ENCODE measurements at places on chromosomes 1 and 21.

GRCh38 chr1:118032883-118033282 lies 103.3 kb downstream of the WDR3 start:
- DNase-seq: no peak

GRCh38 chr1:158076441-158076840 lies 83.0 kb downstream of the KIRREL1 start:
- DNase-seq: no peak

DNA sequence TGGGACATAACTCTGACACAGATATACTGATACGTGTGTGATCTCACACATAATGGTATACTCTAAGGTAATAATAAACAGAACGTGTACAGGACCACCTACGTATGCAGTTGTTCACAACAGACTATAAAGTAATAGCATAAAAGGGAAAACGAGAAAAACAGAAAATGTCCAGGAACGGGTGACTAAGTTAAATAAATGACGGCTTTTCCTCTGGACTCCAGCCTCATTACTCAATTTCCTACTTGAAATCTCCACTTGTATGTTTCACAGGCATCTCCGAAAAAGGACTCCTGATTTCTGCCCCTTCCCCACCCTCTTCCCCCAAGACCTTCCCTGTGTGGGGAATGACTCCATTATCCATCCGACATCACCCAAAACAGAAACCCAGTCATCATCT lies 95.1 kb downstream of the JAK1 start:
- DNase-seq: no peak

- DNase-seq: no peak
These were observed 5.1 kb downstream of the FCRL2 start for GRCh38 chr1:157771661-157772425.

DNA sequence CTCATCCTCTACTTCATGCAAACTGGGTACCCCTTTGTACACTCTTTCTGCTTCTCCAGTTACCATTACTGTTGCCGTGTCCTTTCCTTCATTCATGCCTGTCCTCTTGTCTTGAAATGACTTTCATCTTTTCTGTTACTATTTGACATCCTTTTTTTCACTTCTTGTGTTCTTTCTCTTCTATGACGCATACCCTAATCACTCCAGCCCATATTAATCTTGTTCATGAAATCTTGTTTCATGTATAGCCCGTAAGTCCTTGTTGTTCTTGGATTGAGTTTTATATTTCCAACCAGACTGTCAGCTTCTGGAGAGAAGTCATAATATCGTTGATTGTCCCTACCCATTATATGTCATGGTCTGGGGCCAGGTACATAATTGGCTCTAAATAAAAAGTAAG lies 126.1 kb downstream of the NOS1AP start:
- DNase-seq: no peak

DNA sequence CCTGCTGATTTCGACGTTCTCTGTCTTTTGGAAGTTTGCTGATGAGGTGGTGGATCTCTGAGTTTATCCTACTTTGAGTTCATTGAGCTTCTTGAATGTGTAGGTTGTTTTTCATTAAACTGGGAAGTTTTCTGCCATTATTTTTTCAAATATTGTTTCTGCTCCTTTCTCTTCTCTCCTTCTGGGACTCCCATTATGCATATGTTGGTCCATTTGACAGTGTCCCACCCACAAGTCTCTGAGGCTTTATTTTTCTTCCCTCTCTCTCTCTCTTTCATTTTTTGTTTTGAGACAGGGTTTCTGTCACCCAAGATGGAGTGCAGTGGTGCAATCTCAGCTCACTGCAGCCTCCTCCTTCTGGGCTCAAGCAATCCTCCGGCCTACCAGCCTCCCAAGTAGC lies 11.7 kb downstream of the TNFRSF18 start:
- DNase-seq: no peak

DNA sequence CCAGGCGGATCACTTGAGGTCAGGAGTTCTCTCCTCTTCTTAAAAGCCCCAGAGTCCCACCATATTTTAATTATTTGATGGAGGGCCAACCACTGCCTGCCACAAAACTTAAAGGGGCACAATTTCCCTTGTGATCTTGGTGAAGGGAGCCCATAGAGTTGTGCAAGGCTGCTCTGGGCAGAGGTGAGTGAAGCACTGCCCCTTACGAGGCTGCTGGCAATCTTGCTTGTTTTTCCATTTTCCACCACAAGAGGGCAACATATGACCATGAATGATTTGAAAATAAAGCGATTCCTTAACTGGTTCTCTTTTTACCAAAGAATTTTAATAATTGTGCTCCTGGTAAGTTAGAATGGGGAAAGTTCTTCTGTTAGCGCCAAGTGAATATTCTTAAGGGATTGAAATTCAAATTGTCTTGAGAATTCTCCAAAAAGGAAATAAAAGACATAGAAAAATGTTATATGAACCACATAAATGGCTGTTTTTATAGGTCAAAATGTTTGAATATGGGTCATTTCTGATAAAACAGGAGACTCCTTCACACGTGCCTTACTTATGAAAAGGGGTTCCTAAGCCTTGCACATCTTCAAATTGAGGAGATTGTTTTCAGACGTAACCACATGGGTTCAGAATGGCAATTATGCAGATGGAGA lies 22.7 kb downstream of the PGM1 start:
- peak; percentile 22 for DNase-seq

GRCh38 chr1:83692524-83693381 lies 306.2 kb downstream of the TTLL7 start:
- DNase-seq: no peak

GRCh38 chr1:66302815-66303214 lies 231.1 kb upstream of the SGIP1 start:
- no peak for DNase-seq

DNA sequence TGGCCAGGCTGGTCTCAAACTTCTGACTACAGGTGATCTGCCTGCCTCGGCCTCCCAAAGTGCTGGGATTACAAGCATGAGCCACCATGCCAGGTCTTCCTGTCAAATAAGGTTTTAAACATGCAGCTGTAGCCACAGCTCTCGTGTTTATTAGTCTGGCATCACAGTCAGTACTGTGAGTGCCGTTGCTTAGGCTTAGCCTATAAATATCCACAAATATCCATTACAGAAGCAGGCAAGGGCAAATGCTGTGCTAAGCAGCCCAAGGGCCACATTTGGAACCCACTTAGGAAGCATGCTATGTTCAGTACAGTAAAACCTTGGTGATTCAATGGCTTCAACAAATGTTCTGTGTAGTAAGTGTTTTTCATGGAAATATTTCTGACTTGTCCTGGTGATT lies 75.9 kb downstream of the KIF1B start:
- no peak for DNase-seq

GRCh38 chr1:101632548-101633272 lies 364.0 kb downstream of the OLFM3 start:
- DNase-seq: no peak

GRCh38 chr1:36482724-36483388 lies at the start of gene CSF3R:
Gene CSF3R, minus strand, starts transcription at chr1:36482913. Its CDS starts 3,417 bp downstream, at chr1:36479496.
- DNase-seq: no peak

- DNase-seq: no peak
These were observed 488 bp downstream of the FAM78B start for GRCh38 chr1:166166329-166166697.

DNA sequence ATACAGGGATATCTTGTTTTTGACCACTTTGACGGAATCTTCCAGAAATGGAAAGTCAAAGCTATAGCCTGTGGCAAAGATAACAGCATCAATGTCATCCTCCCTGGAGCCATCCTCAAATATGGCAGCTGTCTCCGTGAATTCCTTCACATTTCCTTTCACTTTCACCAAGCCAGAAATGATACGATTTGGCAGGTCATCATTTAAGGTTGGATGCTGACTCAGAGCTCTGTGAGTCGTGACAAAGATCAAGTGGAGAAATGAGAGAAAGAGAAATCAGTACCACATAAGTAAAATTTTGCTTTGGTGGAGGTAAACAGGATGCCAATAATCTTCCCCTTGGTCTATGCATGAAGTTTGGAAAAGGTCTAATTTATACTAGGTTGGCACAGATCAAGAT lies 23.9 kb downstream of the FMO5 start:
- DNase-seq: no peak

- DNase-seq: no peak
These were observed 12.4 kb downstream of the PEA15 start for GRCh38 chr1:160217481-160218051.

DNA sequence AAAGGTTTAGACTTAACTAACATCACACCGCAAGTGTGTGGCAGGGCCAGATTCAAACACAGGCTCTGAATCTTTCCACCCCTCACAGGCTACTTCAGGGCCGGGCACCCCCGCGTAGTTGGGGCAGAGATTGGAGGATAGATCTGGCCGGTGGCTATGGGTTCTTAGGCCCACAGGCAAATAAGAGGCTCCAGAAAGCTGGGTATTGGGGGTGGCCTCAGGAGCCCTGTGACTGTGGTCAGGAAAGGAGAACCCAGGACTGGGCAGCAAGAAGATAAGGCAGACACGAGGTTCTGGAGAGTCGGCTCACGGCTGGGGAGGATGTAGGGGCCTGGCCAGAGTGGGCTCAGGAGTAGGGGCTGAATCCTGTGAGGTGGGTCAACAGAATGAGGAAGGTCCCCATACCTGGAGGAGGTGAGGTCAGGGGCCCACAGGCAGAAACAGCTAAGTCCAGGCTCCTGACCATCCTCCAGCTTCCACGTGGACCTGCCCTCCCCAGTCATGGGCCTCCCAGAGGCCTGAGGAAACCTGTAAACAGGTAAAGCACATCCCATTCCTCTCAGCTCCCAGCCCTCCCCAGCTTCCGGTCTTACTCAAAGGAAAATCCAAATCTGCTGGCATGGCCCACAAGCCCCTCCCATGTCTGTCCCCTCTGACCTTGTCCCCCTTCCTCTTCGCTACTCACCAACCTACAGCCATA lies 306.2 kb downstream of the MATN1 start:
- DNase-seq: no peak

- no peak for DNase-seq
These were observed 608.8 kb upstream of the CHRM3 start for GRCh38 chr1:238777551-238777950.

DNA sequence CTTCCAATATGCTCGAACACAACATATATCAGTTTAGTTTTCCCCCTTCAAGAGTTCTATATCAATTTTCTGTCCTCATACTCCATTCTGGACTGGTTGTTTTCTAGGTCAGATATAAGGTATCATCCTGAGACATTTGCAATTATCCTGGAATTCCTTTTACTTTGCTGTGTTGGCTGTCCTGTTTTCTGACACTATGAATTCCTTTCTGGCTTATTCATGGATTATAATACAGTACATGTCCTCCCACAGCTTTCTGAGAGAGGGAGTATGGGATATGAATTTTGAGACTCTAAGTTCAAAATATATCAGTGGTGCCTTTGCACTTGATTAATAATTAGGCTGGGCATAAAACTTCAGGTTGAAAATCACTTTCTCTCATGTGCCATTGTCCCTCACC lies 11.9 kb downstream of the PHTF1 start:
- DNase-seq: no peak

DNA sequence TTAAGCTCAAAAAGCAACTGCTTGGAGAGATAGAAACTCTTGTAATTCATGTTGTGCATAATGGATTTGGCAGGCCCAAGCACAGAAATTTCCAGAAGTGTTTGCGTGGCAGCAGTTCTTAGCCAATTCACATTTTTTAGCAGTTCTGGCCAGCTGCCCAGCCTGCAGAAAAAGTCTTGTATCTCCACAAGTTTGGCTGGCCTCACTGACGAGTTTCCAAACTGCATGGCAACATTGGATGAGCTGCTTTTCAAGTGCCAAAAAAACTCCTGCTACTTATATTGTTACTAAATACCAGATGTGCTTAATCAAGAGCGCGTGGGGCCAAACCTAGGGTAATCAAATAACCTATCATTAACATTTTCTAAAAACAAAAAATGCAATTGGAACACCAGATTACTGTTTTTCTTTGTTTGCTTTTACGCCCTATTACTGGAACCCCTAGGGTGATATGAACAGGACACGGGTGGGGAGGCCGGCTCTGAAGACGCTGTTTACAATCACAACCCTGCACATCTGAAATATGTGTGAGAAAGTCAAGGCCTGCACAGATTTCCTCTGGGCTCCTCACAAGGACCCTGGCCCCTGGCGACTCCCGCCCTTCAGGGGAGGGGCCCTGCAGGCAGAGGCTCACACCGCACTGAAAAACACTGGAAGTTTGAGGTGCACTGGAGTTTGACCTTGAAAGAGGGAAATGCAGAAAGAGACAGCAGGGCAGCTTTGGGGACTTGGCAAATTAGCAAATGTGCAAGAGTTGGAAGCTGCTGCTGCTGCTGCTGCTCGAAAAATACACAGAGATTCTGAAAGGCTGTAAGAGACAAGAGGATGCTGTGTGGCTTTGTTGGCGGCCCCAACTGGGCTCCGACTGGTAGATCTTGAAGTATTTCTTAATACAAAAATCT lies 55.2 kb upstream of the TARBP1 start:
- DNase-seq: no peak

- DNase-seq: no peak
These were observed 29.0 kb downstream of the STUM start for GRCh38 chr1:226577401-226578180.

DNA sequence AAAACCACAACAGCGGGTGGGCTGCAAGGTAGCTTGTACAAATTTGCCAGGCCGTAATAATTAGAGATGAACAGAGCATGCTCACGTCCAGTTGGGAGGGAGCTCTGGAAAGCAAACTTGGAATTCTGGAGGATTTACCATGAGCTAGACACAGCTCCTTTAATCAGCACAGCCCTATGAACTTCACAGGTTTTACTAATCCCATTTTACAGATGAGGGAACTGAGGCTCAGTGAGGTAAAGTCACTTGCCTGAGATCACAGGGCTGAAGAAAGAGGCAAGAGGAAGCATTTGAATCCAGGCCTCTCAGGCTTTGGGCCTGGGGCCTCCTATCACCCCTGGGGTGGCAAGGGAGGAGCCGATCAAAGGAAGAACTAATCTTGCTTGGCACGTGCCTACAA lies 24.0 kb downstream of the PAX7 start:
- DNase-seq: no peak

DNA sequence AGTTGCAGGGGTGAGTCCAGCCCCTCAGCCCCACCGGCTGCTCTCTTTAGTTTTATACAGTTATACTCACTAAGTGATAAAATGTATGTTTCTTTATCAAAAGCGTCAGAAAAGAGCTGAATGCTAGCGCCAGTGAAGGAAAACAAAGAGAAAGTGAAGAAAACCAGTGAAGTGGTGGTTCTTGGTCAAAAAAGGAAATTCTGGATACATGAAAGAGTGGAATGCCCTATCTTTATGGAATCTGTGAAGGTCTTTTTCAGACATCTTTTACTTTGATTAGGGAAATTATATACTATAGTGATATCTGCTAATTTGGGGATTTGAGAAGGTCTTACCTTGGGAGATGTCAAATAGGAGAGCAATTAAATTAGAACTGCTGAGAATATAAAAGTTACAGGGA lies 41.3 kb downstream of the GPR3 start:
- DNase-seq: no peak

- DNase-seq: peak; percentile 30
These were observed 14.4 kb downstream of the SLC5A9 start for GRCh38 chr1:48236716-48237470.

DNA sequence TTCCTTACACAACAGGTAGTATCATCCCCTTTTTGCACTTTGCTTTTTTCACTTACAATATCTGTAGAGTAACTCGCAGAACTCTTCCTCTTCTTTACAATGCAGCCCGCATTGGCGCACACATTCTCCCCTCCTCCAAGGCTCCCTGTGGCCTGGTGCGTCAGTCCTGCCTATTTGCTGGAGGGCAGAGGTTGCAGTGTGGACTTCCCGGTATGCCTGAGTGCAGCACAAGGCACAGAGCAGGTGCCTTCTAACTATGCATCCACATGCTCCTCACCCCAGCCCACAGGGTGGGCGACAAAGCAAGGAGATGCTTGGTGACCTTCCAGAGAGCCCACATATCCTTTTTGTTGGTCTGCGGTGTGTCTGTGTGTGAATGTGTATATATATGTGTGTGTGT lies 53.3 kb downstream of the ARHGEF11 start:
- DNase-seq: no peak
